ENCODE measurements at places on chromosomes 3 and 15. TPM values are rescaled to one million over a fixed set of nuclear protein-coding genes. Genes with fewer than 3 reads are reported as not detected.

GRCh38 chr3:184713040-184713355 lies 1.1 kb upstream of the MAGEF1 start:
- no peak for DNase-seq

DNA sequence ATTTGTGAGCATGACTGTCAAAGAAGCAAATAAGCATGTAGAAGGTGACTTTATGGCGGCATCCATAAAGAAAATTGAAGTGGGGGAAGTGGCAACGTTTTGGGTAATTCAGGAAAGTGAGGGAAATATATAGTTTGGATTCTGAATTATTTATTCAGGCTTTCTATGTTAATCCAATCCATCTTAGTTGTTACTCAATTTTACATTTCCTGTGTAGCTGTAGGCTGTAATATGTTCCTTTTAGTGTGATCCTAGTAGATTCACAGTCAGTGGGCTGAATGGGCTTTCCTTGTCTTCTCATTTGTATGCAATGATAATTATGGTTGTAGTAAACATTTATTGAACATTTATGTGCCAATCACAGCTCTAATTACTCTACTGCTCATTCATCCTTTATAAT lies 654.1 kb downstream of the EDEM1 start:
- no peak for DNase-seq

SLC22A13 gene
- 0.17 TPM for total RNA-seq

GRCh38 chr3:183638101-183638852 lies 2.9 kb downstream of the KLHL24 start:
- DNase-seq, result no peak

GRCh38 chr3:31900583-31900982 lies 80.5 kb downstream of the OSBPL10 start:
- DNase-seq, result no peak
